ENCODE measurements at places on chromosomes 12 and 14. TPM values are rescaled to one million over a fixed set of nuclear protein-coding genes. Genes with fewer than 3 reads are reported as not detected.

The PCNX4 gene
- polyA plus RNA-seq: 84.2 TPM

The DCN gene
- polyA plus RNA-seq: 1,676 TPM

The ENDOU gene
- polyA plus RNA-seq: 0.24 TPM

GRCh38 chr12:54029529-54030441 is 1.5 kb downstream of the HOXC6 start:
- DNase-seq: no peak

- DNase-seq: no peak
Observed at GRCh38 chr14:53744857-53745256, 211.8 kb downstream of the BMP4 start.

Data from right lung (tissue), 10 donors.